ENCODE measurements at places on chromosomes 1 and 21. TPM values are rescaled to one million over a fixed set of nuclear protein-coding genes. Genes with fewer than 3 reads are reported as not detected.
A peak's percentile ranks its signal among the peaks of the same experiment; 100 is the strongest.

GRCh38 chr21:35367553-35367952 is 318.5 kb upstream of the RUNX1 start:
- no peak for DNase-seq
- no peaks in the 10 kb centered on the region for H3K36me3 ChIP-seq
- peaks cover 22% of the 10 kb centered on the region for H3K4me1 ChIP-seq

DNA sequence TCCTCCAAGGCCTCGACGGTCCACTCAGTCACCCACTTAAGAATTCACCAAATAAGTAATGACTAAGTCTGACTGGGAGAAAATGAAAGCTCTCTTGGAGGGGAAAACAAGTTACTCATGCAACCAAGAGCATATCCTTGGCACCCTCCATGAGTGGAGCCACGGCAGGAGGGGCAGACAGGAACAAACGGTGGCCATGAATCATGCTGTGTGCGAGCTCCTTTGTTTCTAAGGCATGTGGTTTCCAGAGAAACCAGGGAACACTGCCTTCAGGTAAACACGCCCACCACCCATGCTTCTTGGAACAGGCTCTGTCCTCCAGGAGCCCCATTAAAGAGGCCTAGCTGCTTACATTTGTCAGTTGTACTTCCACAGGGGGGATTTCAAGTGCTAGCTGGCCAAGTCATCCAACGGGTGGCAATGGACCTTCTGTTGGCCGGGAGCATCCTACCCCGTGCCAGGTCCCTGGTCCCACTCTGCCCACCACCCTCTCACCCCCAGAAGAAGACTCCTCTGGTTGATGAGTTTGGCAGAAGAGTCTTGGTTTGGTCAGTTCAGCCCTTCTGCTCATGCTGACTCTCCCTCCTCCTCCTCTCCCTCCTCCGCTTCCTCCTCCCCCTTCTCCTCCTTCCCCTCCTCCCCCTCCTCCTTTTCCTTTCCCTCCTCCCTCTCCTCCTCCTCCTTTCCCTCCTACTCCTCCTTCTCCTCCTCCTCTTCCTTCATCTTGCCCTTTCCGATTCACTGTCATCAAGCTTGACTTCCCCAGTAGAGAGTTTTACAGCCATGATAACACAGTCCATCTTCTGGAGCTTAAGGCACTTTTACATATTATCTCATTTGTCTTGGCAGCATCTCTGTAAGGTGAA is 107.6 kb downstream of the CCDC185 start:
- no peak overlapping the region for H3K4me3 ChIP-seq
- no peaks in the 10 kb centered on the region for H3K4me1 ChIP-seq
- H3K27ac ChIP-seq = no peak overlapping the region
- H3K27me3 ChIP-seq = no peaks in the 10 kb centered on the region

DNA sequence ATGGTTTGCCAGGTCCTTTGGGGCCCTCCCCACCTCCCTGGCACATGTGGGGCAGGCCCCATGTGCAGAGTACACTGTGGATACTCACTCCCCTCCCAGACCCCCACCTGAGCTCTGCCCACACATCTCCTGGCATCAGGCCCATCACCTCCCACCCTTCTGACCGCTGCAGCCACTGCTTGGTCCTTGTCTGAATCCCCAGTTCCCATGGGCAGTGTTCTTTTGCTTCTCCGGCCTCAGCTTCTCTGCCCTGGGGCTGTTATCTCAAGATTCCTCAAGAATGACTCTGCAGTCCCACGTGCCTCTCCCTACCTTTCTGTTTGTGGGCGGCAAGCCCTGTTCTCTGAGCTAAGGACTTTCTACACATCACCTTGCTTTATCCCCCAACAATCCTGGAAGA is 187.7 kb upstream of the EDN2 start:
- H3K27ac ChIP-seq = no peak overlapping the region
- no peaks in the 10 kb centered on the region for H3K36me3 ChIP-seq
- no peaks in the 10 kb centered on the region for H3K27me3 ChIP-seq

Gene RIPPLY3
- total RNA-seq = not detected

DNA sequence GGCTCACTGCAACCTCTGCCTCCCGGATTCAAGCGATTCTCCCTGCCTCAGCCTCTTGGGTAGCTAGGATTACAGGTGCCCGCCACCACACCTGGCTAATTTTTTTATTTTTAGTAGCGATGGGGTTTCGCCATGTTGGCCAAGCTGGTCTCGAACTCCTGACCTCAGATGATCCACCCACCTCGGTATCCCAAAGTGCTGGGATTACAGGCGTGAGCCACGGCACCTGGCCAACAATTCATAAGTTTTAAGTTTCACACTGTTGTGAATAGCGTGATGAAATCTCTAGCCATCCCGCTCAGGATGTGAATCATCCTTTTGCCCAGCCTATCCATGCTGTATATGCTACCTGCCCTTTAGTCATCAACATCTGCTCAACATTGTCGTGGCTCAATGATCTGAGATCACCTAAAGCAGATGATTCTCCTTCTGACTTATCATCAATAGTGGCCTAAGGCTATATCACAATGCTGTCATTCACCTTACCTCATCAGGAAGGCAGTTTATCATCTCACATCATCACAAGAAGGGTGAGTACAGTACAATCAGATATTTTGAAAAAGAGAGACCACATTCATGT is 2.6 kb downstream of the PFDN2 start:
- no peaks in the 10 kb centered on the region for H3K27me3 ChIP-seq
- DNase-seq = peak; percentile 45
- peak overlapping the region; percentile 97 for H3K27ac ChIP-seq
- H3K36me3 ChIP-seq = peaks cover 3% of the 10 kb centered on the region

DNA sequence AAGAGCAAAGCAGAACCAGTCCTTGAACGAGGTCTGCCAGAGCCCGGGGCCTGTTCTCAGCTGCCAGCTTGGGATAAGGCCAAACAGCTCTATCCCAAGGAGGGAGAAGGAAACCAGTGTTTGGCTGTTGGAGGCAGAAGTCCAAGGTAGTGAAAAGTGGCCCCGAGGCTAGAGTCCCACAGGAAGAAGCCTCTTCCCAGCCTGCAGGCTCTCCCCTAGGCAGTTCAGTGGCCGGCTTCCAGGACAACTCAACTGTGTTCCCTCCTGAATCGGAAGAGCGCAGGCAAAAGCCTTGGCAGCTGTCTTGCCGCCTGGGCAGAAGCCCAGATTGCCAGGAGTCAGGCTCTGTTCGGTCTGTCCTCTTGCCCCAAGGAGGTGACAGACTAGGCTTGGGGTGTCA is 19.3 kb downstream of the QSOX1 start:
- DNase-seq = peak; percentile 84
- H3K4me3 ChIP-seq = no peak overlapping the region
- H3K27ac ChIP-seq = peak overlapping the region; percentile 64
- no peaks in the 10 kb centered on the region for H3K36me3 ChIP-seq
- H3K4me1 ChIP-seq = peaks cover 17% of the 10 kb centered on the region
- no peaks in the 10 kb centered on the region for H3K27me3 ChIP-seq

Gene INSRR
- total RNA-seq = not detected

Gene NMNAT2
- total RNA-seq = 0.43 TPM

Gene CELA3B
- 1.7 TPM for total RNA-seq

Gene PDZK1
- total RNA-seq = 0.52 TPM

DNA sequence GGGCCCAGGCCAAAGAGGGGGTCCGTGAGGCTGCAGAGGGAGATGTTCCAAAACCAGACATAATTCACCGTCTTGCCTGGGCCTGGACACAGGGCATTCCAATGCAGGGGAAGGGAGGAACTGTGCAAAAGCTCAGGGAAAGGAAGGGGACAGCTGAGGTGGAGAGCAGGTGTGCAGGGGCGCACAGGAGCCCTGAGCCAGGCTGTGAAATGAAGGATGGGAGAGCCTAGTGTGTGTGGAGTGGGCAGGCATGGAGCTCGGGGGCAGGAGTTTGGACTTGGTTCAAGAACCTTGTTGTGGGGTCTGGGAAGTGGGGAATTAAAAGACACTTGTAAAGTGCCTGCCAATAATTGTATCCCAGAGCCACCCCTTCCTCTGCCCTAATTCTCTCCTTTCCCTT is 2.3 kb downstream of the TNNI1 start:
- H3K4me3 ChIP-seq = peak overlapping the region; percentile 65
- no peaks in the 10 kb centered on the region for H3K27me3 ChIP-seq
- peaks cover 30% of the 10 kb centered on the region for H3K4me1 ChIP-seq
- peaks cover 23% of the 10 kb centered on the region for H3K36me3 ChIP-seq

DNA sequence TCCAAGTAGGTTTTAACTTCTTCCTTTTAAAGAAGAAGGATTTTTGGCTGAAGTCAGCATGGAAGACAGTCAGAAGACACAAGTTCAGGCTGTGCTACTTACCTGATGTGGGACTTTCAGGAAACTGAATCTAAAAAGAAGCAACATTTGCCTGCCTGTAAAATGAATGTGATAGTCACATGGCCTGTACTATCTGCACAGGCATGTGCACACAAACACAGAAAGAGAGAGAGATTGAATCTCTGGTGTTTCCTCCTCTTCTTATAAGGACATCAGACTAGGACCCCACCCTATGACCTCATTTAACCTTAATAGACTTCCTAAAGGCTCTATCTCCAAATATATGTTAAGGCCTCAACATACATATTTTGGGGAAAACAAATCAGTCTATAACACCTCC is 542.9 kb downstream of the PLPP3 start:
- no peaks in the 10 kb centered on the region for H3K36me3 ChIP-seq
- H3K27me3 ChIP-seq = no peaks in the 10 kb centered on the region
- H3K4me1 ChIP-seq = peaks cover 3% of the 10 kb centered on the region
- no peak overlapping the region for H3K27ac ChIP-seq
- H3K4me3 ChIP-seq = no peak overlapping the region

Gene REG4
- not detected for total RNA-seq

GRCh38 chr1:247421074-247421473 is 5.1 kb downstream of the NLRP3 start:
- no peaks in the 10 kb centered on the region for H3K36me3 ChIP-seq
- H3K4me3 ChIP-seq = no peak overlapping the region
- H3K4me1 ChIP-seq = no peaks in the 10 kb centered on the region
- H3K27me3 ChIP-seq = peaks cover 5% of the 10 kb centered on the region

GRCh38 chr1:186188736-186189135 is 186.3 kb downstream of the TPR start:
- H3K27me3 ChIP-seq = no peaks in the 10 kb centered on the region
- no peak overlapping the region for H3K4me3 ChIP-seq
- H3K27ac ChIP-seq = no peak overlapping the region
- DNase-seq = no peak
- H3K36me3 ChIP-seq = no peaks in the 10 kb centered on the region
- H3K4me1 ChIP-seq = no peaks in the 10 kb centered on the region

DNA sequence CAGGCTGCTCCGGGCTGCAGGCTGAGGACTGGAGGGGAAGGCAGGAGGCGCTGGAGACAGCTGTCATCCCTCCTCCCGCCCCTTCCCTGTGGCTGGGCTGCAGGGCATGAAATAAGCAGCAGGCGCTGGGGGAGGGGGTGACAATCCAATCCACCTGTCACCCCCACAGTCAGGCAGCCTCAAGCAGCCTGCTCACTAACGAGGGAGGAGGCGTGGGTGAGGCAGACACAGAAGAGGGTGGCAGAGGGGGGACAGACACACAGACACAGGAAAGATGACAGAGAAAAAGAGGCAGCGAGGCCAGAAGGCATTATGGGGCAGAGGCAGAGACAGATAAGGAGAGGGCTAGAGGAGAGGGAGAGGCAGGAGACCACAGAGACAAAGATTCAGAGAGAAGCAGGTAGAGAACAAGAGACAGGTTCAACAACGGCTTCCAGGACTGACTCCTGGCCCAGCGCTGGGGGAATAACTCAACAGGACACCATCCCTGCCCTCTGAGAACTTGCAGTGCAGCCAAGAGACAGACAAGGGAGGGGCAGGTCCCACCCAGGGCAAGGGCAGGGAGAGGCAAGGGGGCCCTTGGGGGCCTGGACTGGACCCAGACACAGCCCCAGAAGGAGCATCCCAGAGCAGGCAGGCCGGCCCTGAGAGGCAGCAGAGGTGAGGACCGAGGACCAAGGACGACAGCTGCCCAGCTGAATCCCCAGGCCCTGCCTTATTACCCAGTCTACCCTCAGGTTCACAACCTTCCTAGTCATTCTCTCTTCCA is 11.2 kb downstream of the MEF2D start:
- DNase-seq = peak; percentile 80
- peaks cover 91% of the 10 kb centered on the region for H3K4me1 ChIP-seq
- no peaks in the 10 kb centered on the region for H3K27me3 ChIP-seq
- peak overlapping the region; percentile 98 for H3K4me3 ChIP-seq
- H3K27ac ChIP-seq = peak overlapping the region; percentile 99

DNA sequence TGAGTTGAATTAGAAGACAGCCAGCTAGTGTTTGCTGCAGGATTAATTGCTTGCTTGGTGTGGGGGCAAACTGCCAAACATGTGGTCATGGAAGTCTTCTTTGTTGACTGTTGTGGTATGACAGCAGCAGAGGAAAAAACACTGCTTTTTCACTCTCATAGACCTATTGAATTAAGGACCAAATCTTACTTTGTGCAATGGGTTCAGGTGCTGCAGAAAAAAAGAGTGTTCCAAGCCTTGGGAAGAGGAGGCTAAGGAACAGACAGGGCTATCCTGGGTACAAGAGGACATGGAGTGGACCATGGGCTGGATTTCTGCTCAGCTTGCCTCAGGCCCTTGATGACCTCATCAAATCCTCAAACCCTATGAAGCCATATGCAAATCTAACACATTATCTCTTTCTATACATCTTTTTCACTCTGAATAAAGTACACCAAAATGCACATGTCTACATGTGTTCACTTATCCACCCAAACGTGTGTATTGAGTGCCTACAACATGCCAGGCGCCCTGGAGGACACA is 61.5 kb downstream of the SIPA1L2 start:
- H3K4me1 ChIP-seq = peaks cover 18% of the 10 kb centered on the region
- H3K4me3 ChIP-seq = no peak overlapping the region
- no peaks in the 10 kb centered on the region for H3K27me3 ChIP-seq
- no peaks in the 10 kb centered on the region for H3K36me3 ChIP-seq

Gene TIPRL
- 34.0 TPM for total RNA-seq

- no peaks in the 10 kb centered on the region for H3K27me3 ChIP-seq
- H3K36me3 ChIP-seq = no peaks in the 10 kb centered on the region
- H3K27ac ChIP-seq = no peak overlapping the region
- no peak overlapping the region for H3K4me3 ChIP-seq
These were observed 32.8 kb upstream of the ABCD3 start for GRCh38 chr1:94385308-94385929.

Gene LRRC53
- total RNA-seq = not detected

Gene HIVEP3
- total RNA-seq = 2.1 TPM
